Stimulated activated CD8-positive, alpha-beta memory T cell treated with anti-CD3 and anti-CD28 coated beads, Interleukin-2, amount 100 ng/mL, for 1 hour (primary cell): ENCODE measurements at places on chromosomes 2 and 18.

DNA sequence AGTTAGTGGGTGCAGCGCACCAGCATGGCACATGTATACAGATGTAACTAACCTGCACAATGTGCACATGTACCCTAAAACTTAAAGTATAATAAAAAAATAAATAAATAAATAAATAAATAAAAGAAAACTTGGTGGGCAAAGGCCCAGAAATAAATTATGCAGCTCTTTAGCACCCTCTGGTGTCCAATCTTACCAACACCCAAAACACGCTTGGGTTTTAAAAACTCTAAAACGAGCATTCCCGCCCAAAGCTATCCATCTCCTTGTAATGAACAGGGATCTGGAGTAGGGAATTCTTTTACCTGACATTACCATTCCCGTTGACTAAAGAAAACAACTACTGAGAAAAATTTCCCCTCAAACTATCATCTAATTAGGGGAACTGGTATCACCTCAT, 2005.9 kb upstream of the CELF4 start:
- DNase-seq: no peak

GRCh38 chr2:189441709-189442074, 418 bp downstream of the WDR75 start:
- DNase-seq: no peak

- DNase-seq: no peak
Observed at GRCh38 chr2:239800785-239801386, 224.3 kb downstream of the NDUFA10 start.

DNA sequence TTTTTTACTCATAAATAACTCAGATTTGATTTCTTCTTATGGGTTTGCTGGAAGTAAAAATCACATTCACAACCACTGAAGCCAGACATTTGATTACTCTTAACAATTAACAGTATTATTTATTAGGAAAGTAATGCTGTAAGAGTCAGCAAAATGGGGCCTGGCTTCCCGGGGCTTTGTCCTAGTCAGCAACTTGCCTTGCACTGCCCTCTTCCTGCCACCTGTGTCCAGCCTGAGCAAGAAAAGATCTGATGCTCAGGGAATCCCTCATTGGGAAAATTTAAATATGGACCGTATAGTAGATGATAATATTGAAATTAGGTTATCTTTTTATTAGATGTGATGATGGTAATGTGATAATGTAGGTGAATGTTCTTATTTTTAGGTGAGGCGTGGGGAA, 30.8 kb upstream of the ACYP2 start:
- DNase-seq: no peak

DNA sequence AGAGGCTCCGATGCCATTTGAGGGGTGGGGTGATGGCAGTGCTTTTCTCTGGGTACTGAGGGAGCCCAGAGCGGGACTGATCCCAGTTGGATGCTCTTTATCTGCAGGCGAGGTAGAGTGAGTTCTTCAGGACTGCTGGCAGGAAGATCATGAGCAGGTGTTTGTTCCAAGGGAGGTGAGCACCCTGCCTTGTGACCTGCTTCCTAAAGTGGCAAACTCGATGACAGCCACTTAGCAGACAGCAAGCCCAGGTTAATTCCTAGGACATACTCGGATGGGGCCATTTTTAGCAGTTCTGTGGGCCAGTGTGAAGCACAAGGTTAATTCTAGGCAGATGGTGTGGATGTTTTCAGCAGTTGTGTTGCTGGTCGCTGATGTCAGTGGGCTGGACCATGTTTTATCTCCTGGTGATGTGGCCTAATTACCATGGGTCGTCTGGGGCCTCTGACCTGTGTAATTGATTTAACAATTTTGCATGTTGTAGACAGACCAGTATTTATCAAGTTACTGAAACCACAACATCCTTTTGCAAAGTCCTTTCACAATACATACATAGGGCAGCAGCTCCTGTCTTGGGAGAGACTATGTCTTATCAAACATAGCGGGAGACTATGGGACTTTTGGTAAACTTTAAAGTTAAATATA, 4.9 kb downstream of the FKBP1B start:
- DNase-seq: no peak

GRCh38 chr2:172372436-172372835, 55.0 kb upstream of the ITGA6 start:
- DNase-seq: no peak

GRCh38 chr2:182078988-182079602, 93.4 kb downstream of the PPP1R1C start:
- no peak for DNase-seq

DNA sequence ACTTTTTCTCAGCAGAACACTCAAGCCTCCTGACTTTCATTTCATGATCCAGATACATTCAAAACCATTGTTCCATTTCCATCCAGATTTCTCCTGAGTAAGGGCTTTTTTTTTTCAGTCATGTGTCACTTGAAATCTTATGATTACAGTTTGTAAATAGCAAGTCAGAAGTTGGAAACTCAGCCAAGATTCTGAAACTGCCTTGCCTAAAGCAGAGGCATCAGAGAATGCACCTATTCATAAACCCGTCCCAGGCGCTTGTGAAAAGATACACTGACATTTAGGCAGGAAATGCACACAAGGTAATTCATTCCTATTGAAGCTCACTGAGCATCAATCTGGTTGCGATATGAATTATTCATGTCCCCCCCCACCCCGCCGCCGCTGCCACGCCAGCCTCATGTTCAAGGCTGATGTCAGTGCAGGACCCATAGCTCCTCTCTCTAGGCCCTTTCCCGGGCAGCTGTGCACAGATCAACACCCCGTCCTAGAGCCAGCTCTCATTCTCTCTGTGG, 30.4 kb upstream of the MGAT4A start:
- no peak for DNase-seq

DNA sequence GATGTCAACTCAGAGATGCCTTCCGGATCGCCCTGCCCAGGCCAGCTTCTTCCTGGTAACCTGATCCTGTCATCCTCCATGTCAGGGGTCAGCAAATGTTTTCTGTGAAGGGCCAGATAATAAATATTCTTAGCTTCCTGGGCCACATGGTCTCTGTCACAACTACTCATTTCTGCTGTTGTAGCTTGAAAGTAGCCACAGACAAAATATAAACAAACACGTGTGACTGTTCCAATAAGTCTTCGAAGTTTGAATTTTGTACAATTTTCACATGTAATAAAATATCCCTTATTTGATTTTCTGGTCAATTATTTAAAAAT, 35.8 kb downstream of the ANXA4 start:
- no peak for DNase-seq

- no peak for DNase-seq
Observed at GRCh38 chr2:144650907-144651306, 131.0 kb upstream of the ZEB2 start.

GRCh38 chr2:160201849-160202539, 1.9 kb upstream of the ITGB6 start:
- no peak for DNase-seq

DNA sequence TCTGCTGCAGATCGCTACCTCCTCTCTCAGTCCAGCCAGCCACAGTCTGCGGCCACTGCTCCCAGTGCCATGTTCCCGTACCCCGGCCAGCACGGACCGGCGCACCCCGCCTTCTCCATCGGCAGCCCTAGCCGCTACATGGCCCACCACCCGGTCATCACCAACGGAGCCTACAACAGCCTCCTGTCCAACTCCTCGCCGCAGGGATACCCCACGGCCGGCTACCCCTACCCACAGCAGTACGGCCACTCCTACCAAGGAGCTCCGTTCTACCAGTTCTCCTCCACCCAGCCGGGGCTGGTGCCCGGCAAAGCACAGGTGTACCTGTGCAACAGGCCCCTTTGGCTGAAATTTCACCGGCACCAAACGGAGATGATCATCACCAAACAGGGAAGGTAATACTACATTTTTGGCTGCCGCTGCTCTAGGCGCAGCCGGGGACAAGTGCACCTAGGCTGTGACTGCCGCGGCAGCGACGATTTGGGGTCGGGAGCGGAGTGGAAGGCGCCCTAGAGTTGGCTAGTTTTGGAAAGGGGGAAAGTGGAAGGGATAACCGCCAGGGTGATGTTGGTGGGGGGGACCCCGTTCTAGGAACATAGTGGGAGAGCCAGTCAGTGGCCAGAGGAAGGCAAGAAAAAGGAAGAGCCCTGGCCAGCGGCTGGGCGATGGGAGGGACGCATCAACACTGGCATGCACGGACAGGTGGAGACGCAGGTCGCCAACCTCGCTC, 776 bp downstream of the TBR1 start:
- DNase-seq: no peak

DNA sequence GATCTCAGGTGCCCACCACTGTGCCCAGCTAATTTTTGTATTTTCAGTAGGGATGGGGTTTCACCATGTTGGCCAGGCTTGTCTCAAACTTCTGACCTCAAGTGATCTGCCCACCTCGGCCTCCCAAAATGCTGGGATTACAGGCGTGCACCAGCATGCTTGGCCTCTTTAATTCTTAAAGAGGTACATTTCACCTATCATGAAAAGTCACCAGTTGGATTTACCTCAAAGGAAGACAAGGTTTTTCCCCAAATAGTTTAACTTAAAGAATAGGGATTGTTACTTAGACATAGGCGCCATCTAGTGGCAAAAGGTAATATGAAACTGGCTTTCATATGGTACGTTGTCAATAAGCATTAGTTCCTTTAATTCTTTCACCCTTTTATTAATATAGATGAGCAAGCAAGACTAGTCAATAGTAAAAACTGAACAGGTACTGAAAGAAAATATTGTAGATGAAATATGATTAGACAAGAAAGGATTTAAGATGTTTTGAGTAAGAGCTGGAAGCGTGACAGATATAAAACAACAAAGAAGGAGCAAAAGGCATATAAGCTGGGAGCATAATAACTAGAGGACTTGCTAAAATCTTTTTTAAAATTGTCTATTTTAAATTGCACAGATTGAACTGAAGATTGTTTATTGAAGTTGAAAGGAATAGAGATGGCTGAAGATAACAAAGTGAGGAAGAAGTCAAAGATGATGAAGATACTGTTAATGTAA, 35.0 kb upstream of the PSMD14 start:
- DNase-seq: no peak

- no peak for DNase-seq
Observed at GRCh38 chr2:174856447-174856846, 92.2 kb upstream of the CHRNA1 start.

GRCh38 chr2:190084704-190085103, 22.2 kb upstream of the MSTN start:
- DNase-seq: no peak

- DNase-seq: no peak
Observed at GRCh38 chr2:168583710-168584521, 127.8 kb downstream of the CERS6 start.

GRCh38 chr2:11480406-11480805, 14.4 kb upstream of the E2F6 start:
- DNase-seq: no peak

DNA sequence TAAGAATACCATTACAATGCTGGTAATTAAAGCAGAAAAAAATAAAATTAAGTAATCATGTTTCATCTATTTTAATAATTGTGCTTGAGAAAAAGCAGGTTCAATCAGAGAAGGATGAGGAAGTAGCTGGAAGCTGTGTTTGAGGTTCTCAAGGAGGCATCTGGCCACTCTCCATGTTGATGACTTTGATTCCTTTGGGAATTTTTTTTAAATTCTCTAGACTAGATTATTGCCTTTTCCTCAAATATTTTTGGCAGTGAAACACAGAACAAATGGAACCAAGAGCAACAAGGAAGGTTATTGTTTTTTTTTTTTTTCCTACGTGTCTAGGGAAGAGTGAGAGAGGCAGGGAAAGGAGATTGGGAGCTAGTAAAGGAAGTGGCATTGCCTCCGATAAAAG, 99.9 kb upstream of the NRP2 start:
- DNase-seq: no peak

GRCh38 chr2:114354199-114354598, 88.2 kb upstream of the DPP10 start:
- no peak for DNase-seq

DNA sequence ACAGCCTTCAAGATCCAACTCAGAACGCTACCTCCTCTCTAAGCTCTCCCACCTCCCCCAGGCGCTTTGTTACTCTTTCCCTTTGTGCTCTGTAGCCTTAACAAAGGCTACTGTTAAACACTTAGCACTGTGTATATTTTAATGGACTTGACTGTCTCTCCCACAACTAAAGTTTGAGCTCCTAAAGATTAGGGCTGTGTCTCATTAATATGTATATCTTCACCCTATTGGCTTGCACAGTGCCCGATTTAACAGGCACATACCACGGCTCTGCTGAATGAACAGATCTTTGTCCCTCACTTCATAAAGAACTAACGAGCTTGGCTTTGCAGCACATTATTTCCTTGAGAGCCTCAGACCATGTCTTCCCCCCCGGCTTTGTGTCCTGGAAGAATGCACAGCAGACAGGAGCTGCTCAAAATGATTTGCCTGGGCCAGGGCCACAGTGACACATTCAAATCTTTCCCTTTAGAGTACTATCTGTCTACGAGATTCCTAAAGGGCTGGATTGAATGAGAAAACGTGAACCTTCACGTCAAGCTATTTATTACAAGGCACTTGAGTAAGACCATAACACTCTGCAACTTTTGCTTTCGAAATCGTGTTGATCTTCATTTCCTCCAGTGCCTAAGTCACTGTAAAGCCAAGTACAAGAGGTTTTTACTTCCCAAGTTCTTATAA, 22.1 kb downstream of the ABHD3 start:
- DNase-seq: no peak

DNA sequence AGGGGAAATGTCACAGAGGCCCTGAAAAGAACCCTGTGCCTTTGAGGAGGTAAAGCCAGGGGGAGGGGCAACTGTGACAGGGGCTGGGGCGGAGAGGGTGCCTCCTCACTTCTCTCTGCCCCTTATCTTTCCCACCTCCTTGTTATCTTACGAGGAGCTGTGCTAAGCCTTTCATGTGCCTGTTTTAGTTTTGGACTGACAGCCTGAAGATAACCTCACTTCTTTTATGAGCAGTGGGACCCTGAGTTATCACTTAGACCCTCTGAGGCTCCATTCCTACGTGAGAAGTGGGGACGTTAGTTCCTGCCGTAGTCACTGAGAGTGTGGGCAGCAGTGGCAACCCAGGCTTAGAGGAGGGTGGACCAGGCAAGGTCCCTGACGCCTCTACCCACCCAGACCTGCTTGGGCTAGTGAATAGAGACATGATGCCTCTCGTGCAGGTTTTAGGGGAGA, 39.5 kb upstream of the LBH start:
- DNase-seq: no peak

DNA sequence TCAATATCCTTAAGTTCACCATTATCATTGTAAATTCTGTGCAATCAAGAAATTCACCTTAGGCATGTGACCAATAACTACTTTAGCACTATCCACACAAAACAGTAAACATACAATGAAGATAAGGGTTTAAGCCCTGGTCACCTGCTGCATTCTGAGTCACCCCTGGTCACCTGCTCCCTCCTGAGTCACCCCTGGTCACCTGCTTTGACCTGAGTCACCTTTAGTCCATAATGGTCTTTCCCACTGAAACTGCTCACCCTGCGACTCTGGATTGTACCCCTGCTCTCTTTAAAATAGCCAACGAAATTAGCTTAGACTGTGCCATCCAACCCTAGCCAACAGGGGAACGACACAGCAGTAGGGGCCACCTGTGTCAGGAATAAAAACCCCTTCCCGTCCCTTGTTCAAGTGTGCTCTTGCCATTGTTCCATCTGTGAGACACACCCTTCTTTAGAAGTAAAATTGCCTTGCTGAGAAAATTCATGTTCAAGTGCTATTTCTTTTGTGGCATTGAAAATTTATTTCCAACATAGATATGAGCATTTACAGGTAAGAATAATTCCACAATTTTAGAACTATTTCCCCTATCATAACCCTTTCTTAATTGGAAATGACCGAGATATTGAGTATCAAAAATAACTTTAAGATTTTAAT, 902.8 kb downstream of the DSC3 start:
- no peak for DNase-seq
